Adrenal gland (tissue), 19 donors: ENCODE measurements at places on chromosomes 3 and 15.

DNA sequence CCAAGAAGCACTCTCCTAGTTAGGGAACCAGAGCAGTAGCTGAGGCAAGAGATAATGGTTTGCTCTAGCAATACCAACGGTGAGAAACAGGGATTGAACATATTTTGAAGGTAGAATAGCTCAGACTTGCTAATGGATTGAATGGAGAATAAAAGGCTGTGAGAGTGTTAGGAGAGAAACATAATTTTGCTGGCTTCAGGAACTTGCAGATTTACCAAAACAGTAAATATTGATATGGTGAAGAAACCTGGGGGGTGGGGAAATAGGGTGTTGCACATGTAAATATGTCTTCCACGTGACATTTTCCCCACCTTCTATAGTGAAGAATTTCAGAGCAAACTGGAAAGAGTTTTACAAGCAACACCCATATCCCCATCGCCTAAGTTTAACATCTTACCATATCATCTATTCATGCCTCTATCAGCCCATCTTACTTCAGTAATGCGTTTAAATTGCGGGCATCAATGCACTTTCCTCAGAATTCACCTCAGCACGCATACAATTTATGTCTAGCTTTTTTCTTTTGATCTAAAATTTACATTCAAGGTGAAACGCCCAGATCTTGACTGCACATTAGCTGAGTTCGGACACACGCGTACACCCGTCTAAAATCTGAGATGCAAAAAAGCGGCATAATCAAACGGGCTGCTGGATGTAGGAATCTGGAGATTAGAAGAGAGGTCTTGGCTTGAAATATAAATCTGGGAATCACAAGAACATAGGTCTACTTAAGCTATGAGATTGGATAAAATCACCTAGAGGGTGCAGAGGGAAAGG lies 891 bp upstream of the NR1D2 start:
- no peak for DNase-seq

GRCh38 chr3:67006460-67006859 lies 8.4 kb downstream of the KBTBD8 start:
- no peak for DNase-seq

DNA sequence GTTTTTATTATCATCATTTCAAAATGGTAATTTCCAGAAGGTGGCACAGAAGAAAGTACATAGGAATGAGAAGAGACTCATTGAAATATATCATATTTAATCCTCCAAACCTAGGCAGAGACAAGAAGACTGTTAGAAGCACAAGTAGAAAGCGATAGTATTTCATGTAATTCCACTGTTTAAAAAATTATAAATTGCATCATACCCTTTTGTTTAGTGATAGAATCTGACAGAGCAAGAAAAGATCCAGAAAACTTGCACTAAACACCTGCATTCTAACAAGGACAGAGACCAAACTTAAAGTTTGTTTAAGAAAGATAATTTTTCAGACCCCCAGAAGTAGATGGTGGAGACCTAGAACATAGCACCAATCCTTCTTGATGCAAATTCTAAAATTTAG lies 56.9 kb upstream of the CD96 start:
- DNase-seq = no peak

GRCh38 chr3:193237030-193237429 lies 4.0 kb upstream of the PLAAT1 start:
- no peak for DNase-seq

DNA sequence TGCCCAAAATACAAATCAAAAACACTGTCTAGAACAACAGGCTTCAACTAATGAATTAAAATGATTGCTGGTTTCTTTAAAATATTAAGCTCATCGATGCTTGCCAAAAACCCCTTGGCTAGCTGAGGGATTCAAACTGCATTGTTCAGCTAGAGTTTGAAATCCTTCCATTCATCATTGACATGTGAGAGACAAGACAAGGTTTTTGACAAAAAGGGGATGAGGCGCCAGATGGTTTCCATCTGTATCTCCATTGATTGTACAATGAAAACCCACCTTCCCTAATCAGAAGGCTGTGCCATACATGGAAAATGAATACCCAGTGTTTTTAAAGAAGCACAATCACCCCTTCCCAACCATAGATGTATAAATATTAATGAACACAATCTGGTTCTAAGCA lies 67.8 kb downstream of the THRB start:
- DNase-seq = no peak

DNA sequence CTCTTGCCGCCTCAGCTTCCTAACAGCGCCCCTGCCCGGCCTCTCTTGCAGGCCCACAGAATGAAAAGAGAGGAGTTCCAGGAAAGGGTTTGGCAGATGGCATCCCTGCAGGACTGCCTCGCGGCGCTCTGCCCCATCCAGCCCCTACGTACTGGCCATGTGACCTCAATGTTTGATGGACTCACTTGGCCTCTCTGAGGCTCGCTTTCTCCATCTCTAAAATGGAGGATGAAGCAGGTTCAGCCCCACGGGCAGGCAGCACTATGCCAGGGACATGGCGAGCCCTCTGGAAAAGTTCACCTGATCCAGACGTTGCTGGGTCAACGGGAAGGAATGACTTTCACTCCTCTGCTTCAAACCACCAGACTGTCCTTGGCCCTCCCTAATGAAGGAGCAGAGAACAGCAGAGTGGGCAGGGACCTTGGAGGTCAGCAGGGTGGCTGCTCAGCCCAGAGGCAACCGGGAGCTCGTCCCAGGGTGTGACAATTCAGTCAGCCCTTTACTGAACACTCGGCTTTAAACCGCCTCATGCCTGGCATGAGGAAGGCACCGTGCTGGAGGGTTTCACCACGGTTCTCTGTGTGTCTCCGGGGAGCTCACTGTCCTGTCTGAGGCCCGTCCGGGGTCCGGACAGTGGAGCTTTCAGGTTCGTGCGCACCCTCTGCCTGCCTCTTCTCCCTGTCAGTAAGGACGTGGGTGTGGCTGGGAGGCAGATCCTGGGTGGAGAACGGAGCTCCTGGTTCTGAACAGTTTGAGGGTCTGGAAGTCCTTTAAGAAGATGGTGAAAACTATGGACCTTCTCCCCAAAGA lies 101.3 kb downstream of the LINGO1 start:
- DNase-seq = no peak

DNA sequence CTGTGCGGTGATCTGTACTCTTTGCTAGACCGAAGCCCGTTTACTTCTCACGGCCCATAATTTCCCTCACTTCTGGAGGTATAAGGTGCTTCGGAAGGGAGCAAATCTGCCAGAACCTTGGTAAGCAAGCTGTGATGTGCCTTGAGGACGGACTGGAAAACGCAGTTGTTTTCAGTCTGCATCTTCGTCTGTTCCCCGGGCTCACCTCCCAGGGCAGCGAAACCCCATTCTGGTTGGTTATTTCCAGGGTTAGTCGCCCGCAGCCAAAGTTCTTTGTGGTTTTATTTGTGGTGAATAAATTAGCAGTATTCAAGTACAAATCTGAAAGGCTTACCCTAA lies 401 bp downstream of the RAMAC start:
- no peak for DNase-seq

DNA sequence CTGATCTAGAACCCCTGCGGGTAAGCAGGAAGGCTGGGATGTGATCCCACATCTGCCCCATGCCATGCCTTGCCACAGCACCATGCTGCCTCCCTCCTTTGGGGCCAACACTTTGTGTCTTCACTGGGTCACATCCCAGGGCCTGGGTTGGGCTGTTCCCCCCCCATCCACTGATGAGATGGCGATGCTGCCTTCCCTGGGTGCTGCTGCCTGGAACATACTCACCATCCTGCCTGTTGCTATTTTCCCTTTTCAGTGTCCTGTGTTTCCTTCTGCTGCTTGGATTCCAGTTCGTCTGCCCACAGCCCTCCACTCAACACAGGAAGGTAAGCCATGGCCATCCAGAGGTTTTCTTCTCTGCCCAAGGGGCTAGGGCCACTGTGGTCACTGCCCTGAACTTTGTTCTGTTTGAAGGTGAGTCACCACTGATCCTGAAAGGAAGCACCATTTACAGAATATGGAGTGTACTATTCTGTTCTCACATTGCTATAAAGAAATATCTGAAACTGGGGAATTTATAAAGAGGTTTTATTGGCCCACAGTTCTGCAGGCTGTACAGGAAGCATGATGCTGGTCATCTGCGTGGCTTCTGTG lies 39.4 kb downstream of the THSD4 start:
- no peak for DNase-seq
